Gastrocnemius medialis (tissue), 4 donors: ENCODE measurements at places on chromosomes 11 and 22. TPM values are rescaled to one million over a fixed set of nuclear protein-coding genes. Genes with fewer than 3 reads are reported as not detected.
A peak's percentile ranks its signal among the peaks of the same experiment; 100 is the strongest.

The ZNF70 gene
- 4.9 TPM for total RNA-seq

The OR51M1 gene
- total RNA-seq, result not detected

The PLA2G3 gene
- not detected for total RNA-seq

The PATL1 gene
- total RNA-seq, result 29.9 TPM

The KCNJ5 gene
- total RNA-seq, result not detected

The OR52N4 gene
- not detected for total RNA-seq

The ELMOD1 gene
- 1.8 TPM for total RNA-seq

The LMNTD2 gene
- not detected for total RNA-seq

The TPBGL gene
- total RNA-seq, result not detected

The SLC35E4 gene
- 9.6 TPM for total RNA-seq

DNA sequence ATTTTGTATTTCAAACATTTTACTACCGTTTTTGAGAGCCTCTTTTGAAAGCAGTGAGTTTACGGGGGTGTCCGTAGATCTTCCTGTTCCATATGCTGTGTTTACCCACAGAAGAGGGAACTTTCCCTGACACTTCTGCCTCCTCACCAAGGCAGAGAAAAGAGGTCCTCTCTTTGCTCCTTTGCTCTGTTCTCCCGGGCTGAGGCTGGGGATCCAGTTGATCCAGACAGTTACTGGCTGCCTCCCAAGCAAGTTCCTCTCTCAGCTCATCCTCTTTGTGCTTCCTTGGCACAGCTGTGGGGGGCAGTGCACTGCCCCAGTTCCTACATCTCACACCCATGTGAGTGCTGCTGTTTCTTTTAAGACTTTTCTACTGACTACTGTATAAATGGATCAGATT is 813.7 kb downstream of the NTM start:
- H3K27ac ChIP-seq, result no peak overlapping the region
- no peak overlapping the region for H3K4me3 ChIP-seq
- no peak for DNase-seq

- no peak for DNase-seq
- peaks cover 9% of the 10 kb centered on the region for H3K4me1 ChIP-seq
- H3K36me3 ChIP-seq, result peaks cover 5% of the 10 kb centered on the region
- H3K27ac ChIP-seq, result peak overlapping the region; percentile 84
- peak overlapping the region; percentile 66 for H3K4me3 ChIP-seq
- H3K27me3 ChIP-seq, result no peaks in the 10 kb centered on the region
Measured at GRCh38 chr11:67482275-67482826, 475 bp upstream of the AIP start.

GRCh38 chr22:21866833-21867527 is 465 bp downstream of the MAPK1 start:
- H3K27ac ChIP-seq, result peak overlapping the region; percentile 91
- DNase-seq, result no peak
- no peaks in the 10 kb centered on the region for H3K27me3 ChIP-seq
- no peaks in the 10 kb centered on the region for H3K36me3 ChIP-seq
- peak overlapping the region; percentile 83 for H3K4me3 ChIP-seq

GRCh38 chr22:37127350-37127878 is 17.9 kb upstream of the TMPRSS6 start:
- DNase-seq, result no peak
- no peaks in the 10 kb centered on the region for H3K4me1 ChIP-seq
- H3K36me3 ChIP-seq, result no peaks in the 10 kb centered on the region
- H3K27me3 ChIP-seq, result no peaks in the 10 kb centered on the region

DNA sequence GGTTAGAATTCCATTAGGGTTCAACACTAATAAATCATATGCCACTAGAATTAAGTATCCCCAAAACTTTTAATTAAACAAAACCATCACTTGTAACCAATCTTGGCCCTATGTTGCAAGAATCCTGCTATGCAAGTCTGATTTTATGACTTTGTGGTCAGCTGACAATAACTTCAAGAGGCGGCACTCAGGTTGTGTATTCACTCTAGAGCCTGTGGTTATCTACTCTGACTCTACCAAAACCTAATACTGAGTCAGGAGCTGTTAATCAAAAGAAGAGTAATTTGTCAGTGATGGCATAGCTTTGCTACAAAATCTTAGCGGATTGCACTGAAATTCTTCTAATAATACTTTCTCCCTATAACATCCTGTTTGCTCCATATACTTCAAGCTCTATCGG is 253.7 kb downstream of the AASDHPPT start:
- H3K27ac ChIP-seq, result no peak overlapping the region
- no peaks in the 10 kb centered on the region for H3K36me3 ChIP-seq
- DNase-seq, result no peak
- no peak overlapping the region for H3K4me3 ChIP-seq
- H3K27me3 ChIP-seq, result no peaks in the 10 kb centered on the region

- peaks cover 66% of the 10 kb centered on the region for H3K4me1 ChIP-seq
- no peaks in the 10 kb centered on the region for H3K36me3 ChIP-seq
- DNase-seq, result peak; percentile 85
- no peak overlapping the region for H3K4me3 ChIP-seq
- H3K27me3 ChIP-seq, result no peaks in the 10 kb centered on the region
Measured at GRCh38 chr22:42901790-42902508, 44.9 kb upstream of the ARFGAP3 start.

- peaks cover 22% of the 10 kb centered on the region for H3K4me1 ChIP-seq
- H3K36me3 ChIP-seq, result no peaks in the 10 kb centered on the region
- H3K4me3 ChIP-seq, result no peak overlapping the region
- no peaks in the 10 kb centered on the region for H3K27me3 ChIP-seq
- no peak overlapping the region for H3K27ac ChIP-seq
Measured at GRCh38 chr11:116471608-116472256, 301.1 kb downstream of the BUD13 start.

- H3K4me1 ChIP-seq, result peaks cover 52% of the 10 kb centered on the region
- no peaks in the 10 kb centered on the region for H3K27me3 ChIP-seq
- peak overlapping the region; percentile 80 for H3K4me3 ChIP-seq
- H3K36me3 ChIP-seq, result no peaks in the 10 kb centered on the region
- H3K27ac ChIP-seq, result peak overlapping the region; percentile 96
- no peak for DNase-seq
Measured at GRCh38 chr22:38315823-38316363, 1.3 kb downstream of the CSNK1E start.

- H3K27me3 ChIP-seq, result no peaks in the 10 kb centered on the region
- H3K36me3 ChIP-seq, result no peaks in the 10 kb centered on the region
- peaks cover 17% of the 10 kb centered on the region for H3K4me1 ChIP-seq
- H3K27ac ChIP-seq, result no peak overlapping the region
- H3K4me3 ChIP-seq, result no peak overlapping the region
Measured at GRCh38 chr22:41856469-41856868, 23.6 kb downstream of the SREBF2 start.

GRCh38 chr11:30483056-30483455 is 103.1 kb downstream of the MPPED2 start:
- no peak overlapping the region for H3K27ac ChIP-seq
- DNase-seq, result no peak
- H3K4me3 ChIP-seq, result no peak overlapping the region
- H3K36me3 ChIP-seq, result no peaks in the 10 kb centered on the region
- peaks cover 27% of the 10 kb centered on the region for H3K4me1 ChIP-seq

- H3K36me3 ChIP-seq, result no peaks in the 10 kb centered on the region
- no peak for DNase-seq
- H3K4me3 ChIP-seq, result no peak overlapping the region
- no peaks in the 10 kb centered on the region for H3K27me3 ChIP-seq
- H3K27ac ChIP-seq, result no peak overlapping the region
Measured at GRCh38 chr11:43697679-43698078, 17.1 kb downstream of the HSD17B12 start.

GRCh38 chr22:27583856-27584255 is 217.7 kb downstream of the MN1 start:
- no peak overlapping the region for H3K27ac ChIP-seq
- DNase-seq, result no peak
- no peaks in the 10 kb centered on the region for H3K27me3 ChIP-seq
- H3K4me1 ChIP-seq, result no peaks in the 10 kb centered on the region

- no peak overlapping the region for H3K4me3 ChIP-seq
- H3K4me1 ChIP-seq, result no peaks in the 10 kb centered on the region
- H3K27ac ChIP-seq, result no peak overlapping the region
- H3K36me3 ChIP-seq, result no peaks in the 10 kb centered on the region
- no peaks in the 10 kb centered on the region for H3K27me3 ChIP-seq
Measured at GRCh38 chr11:122140500-122140899, 24.5 kb upstream of the BLID start.

- peak overlapping the region; percentile 72 for H3K27ac ChIP-seq
- peaks cover 20% of the 10 kb centered on the region for H3K4me1 ChIP-seq
- H3K27me3 ChIP-seq, result no peaks in the 10 kb centered on the region
Measured at GRCh38 chr22:25833091-25833490, 91.1 kb downstream of the MYO18B start.

DNA sequence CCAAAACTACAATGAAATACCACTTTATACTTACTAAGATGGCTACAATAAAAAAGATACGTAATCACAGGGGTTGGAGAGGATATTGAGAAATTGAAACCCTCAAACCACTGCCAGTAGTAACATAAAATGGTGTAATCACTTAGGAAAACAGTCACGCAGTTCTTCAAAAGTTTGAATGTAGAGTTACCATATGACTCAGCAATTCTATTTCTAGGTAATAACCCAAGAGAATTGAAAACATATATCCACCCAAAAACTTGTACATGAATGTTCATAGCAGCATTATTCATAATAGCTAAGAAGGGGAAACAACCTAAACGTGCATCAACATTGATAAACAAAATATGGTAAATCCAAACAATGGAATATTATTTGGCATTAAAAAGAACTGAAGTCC is 24.4 kb upstream of the PSMA1 start:
- no peak for DNase-seq
- H3K27ac ChIP-seq, result no peak overlapping the region
- no peaks in the 10 kb centered on the region for H3K4me1 ChIP-seq
- no peaks in the 10 kb centered on the region for H3K36me3 ChIP-seq
- no peaks in the 10 kb centered on the region for H3K27me3 ChIP-seq

- H3K36me3 ChIP-seq, result no peaks in the 10 kb centered on the region
- peaks cover 11% of the 10 kb centered on the region for H3K27me3 ChIP-seq
- H3K4me1 ChIP-seq, result no peaks in the 10 kb centered on the region
- DNase-seq, result no peak
Measured at GRCh38 chr11:117444711-117445658, 117.3 kb downstream of the CEP164 start.

DNA sequence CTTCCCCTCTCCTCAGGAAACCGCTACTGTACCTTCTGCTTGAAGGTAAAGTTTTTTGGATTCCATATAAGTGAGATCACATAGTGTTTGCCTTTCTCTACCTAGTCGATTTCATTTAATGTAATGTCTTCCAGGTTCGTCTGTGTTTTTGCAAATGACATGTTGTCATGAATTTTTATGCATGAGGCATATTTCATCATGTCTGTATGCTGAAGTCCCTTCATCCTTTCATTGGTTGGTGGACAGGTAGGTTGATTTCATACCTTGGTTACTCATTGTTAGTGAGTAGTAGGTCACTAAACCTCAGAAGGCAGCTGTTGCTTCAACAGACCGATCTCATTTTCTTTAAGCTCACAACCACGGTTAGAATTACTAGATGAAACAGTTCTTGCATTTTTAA is 60.3 kb downstream of the LRRC74B start:
- no peaks in the 10 kb centered on the region for H3K4me1 ChIP-seq
- no peak overlapping the region for H3K4me3 ChIP-seq
- no peak overlapping the region for H3K27ac ChIP-seq
- DNase-seq, result no peak

- no peaks in the 10 kb centered on the region for H3K4me1 ChIP-seq
- no peaks in the 10 kb centered on the region for H3K36me3 ChIP-seq
- H3K27me3 ChIP-seq, result no peaks in the 10 kb centered on the region
- no peak overlapping the region for H3K4me3 ChIP-seq
Measured at GRCh38 chr11:69241844-69242243, 52.1 kb upstream of the MYEOV start.

GRCh38 chr11:10310301-10310841 is 5.5 kb downstream of the ADM start:
- peak overlapping the region; percentile 93 for H3K27ac ChIP-seq
- no peak for DNase-seq
- H3K36me3 ChIP-seq, result no peaks in the 10 kb centered on the region
- H3K4me1 ChIP-seq, result peaks cover 34% of the 10 kb centered on the region
- H3K27me3 ChIP-seq, result no peaks in the 10 kb centered on the region

GRCh38 chr11:70603756-70604211 is 205.5 kb downstream of the CTTN start:
- no peaks in the 10 kb centered on the region for H3K36me3 ChIP-seq
- H3K27ac ChIP-seq, result no peak overlapping the region
- H3K4me1 ChIP-seq, result peaks cover 10% of the 10 kb centered on the region
- no peak for DNase-seq

DNA sequence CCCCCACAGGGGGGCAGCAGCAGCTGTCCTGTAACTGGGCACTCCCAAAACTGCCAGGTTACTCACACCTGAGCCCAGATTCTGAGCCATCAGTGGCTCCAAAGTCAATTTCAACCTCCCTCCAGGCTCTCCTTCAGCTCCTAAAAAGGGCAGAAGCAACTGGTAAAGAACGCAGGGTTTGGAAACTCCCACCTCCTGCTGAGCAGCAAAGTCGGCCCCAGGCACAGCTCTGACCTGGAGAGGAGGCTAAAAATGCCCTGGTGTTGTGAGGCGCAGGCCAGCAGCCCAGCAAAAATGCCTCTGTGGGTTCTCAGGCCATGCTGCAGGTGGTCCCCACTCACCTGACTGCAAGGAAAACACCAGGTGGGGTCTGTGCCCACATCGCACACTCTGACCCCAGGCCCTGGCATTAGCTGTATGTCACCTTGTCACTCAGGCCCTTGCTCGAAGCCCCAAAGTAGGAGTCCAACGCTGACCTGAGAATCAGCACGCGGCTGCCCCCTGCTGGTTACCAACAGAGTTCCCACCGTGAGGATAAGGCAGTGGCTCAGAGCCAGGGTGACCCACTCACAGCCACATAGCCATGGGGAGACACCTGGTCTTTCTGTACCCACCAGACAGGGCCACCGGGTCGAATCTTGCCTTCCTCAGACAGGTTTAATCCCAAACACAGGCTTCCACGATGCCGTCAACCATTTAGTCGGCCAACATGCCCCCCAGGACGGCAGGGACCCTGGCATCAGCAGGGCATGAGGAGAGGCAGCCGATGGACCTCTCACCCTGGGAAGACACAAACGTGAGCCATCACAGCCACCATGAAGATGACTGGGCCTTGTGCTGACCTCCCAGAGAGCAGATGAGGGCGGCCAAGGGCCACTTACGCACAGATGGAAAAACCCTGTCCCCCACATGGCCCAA is 11.1 kb downstream of the POLR3H start:
- no peak overlapping the region for H3K4me3 ChIP-seq
- peak overlapping the region; percentile 55 for H3K27ac ChIP-seq
- H3K27me3 ChIP-seq, result no peaks in the 10 kb centered on the region
- peaks cover 4% of the 10 kb centered on the region for H3K4me1 ChIP-seq

GRCh38 chr11:62103986-62104385 is 19.8 kb upstream of the INCENP start:
- H3K36me3 ChIP-seq, result no peaks in the 10 kb centered on the region
- no peak for DNase-seq
- no peak overlapping the region for H3K4me3 ChIP-seq
- H3K4me1 ChIP-seq, result peaks cover 16% of the 10 kb centered on the region

GRCh38 chr11:112922606-112923005 is 38.6 kb upstream of the NCAM1 start:
- DNase-seq, result no peak
- H3K4me1 ChIP-seq, result no peaks in the 10 kb centered on the region
- no peaks in the 10 kb centered on the region for H3K36me3 ChIP-seq
- no peak overlapping the region for H3K4me3 ChIP-seq
- H3K27me3 ChIP-seq, result no peaks in the 10 kb centered on the region
